Muscle of arm (tissue), 14 donors: ENCODE measurements at places on chromosomes 6 and 20.
A peak's percentile ranks its signal among the peaks of the same experiment; 100 is the strongest.

- DNase-seq, result no peak
Observed at GRCh38 chr6:35199866-35200265, 13.9 kb upstream of the SCUBE3 start.

- no peak for DNase-seq
Observed at GRCh38 chr20:24598346-24598745, 128.9 kb downstream of the SYNDIG1 start.

DNA sequence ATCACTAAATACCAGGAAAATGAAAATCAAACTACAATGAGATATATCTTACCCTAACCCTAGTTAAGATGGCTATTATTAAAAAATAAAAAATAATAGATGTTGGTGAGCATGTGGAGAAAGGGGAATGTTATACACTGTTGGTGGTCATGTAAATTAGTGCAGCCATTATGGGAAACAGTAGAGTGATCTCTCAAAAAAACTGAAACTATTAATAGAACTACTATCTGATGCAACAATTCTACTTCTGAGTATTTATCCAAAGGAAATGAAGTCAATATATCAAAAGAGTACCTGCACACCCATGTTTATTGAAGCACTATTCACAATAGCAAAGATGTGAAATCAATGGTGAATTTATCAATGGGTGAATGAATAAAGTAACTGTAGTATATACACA, 48.6 kb downstream of the HLA-A start:
- no peak for DNase-seq

DNA sequence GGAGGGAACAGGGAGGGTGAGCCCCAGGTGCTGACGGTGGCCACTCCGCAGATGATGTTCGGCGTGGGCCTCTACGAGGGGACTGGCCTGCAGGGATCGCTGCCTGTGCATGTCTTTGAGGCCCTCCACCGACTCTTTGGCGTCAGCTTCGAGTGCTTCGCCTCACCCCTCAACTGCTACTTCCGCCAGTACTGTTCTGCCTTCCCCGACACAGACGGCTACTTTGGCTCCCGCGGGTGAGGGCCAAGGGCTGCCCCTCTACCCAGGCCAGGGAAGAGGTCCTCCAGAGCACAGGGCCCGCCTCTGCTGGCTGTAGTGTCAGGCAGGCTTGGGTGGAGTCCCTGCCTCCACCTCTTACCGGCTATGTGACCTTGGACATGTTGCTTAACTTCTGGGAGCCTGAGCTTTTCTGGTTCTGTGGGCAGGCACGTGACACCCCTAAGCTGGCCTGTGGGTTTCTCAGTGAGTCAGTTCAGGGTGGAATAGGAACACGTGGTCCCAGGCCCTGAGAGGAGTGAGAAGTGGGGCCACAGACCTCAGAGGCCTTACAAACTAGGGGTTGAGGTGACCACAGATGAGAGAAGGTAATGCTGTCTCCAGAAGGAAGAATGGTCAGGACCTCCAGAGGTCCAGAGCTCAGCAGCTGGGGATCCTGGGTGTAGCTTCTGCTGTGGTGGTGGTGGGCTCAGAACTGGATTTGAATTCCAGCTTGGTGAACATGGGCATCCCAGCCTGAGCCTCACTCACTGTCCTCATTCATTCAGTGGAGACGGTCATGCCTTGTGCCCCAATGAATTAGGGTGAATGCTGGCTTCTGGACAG, 11.9 kb downstream of the PCIF1 start:
- no peak for DNase-seq

DNA sequence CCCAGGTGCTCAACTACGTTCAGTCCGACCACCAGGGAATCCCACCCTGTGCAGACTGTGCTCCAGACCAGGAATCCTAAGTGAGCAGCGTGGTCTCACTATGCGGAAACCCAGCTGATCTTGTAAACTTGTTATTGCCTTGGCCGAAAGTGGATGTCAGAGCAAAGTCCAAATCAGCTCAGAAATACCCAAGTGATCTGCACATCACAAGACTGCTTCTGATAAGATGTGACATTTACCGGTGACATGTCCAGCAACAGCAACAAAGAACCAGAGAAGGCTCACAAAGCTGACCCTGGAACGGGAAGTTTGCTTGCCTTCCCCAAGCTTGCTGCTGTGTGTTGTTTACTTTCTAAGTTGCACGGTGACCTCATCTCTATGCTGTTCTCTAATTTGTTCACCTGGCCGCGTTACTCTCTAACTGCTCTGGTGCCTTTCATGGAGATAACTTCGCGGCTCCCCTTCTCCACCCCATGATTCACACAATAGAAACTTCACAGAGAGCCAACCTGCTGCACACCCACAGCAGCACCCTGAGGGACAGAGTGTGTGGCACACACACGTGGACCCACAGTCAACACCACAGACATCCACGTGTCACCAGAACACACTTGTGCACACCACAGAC, 1.7 kb downstream of the BNIP5 start:
- DNase-seq, result peak; percentile 13
